PC-3 (cell line): ENCODE measurements at places on chromosomes 6 and 20. TPM values are rescaled to one million over a fixed set of nuclear protein-coding genes. Genes with fewer than 3 reads are reported as not detected.

Gene TCP11
- total RNA-seq: 1.3 and 1.7 TPM in 2 replicates

Gene LY6G5C
- 1.6 and 1.8 TPM in 2 replicates for total RNA-seq

Gene NNAT
- not detected in 2 replicates for total RNA-seq

Gene PRKN
- not detected in 2 replicates for total RNA-seq

Gene TP53TG5
- not detected in 2 replicates for total RNA-seq

Gene ROS1
- total RNA-seq: 0.07 and 0.17 TPM in 2 replicates

GRCh38 chr6:111524735-111525134 lies 41.7 kb upstream of the REV3L start:
- H3K4me1 ChIP-seq: no peaks in the 10 kb centered on the region
- H3K36me3 ChIP-seq: no peaks in the 10 kb centered on the region
- no peaks in the 10 kb centered on the region for H3K27me3 ChIP-seq
- no peak overlapping the region for H3K4me3 ChIP-seq
- no peak for DNase-seq

- peaks cover 11% of the 10 kb centered on the region for H3K4me1 ChIP-seq
- H3K4me3 ChIP-seq: no peak overlapping the region
- DNase-seq: no peak
- H3K27me3 ChIP-seq: no peaks in the 10 kb centered on the region
- H3K36me3 ChIP-seq: no peaks in the 10 kb centered on the region
These were observed 268.0 kb downstream of the HACE1 start for GRCh38 chr6:104591573-104592334.

- no peaks in the 10 kb centered on the region for H3K4me1 ChIP-seq
- no peak overlapping the region for H3K4me3 ChIP-seq
- no peak overlapping the region for H3K27ac ChIP-seq
- H3K36me3 ChIP-seq: no peaks in the 10 kb centered on the region
- H3K27me3 ChIP-seq: no peaks in the 10 kb centered on the region
- DNase-seq: no peak
These were observed 129.9 kb downstream of the JARID2 start for GRCh38 chr6:15375638-15376290.

GRCh38 chr6:132816660-132817059 lies 2.3 kb downstream of the RPS12 start:
- H3K4me3 ChIP-seq: peak overlapping the region; percentile 92
- DNase-seq: no peak
- peaks cover 47% of the 10 kb centered on the region for H3K36me3 ChIP-seq
- H3K4me1 ChIP-seq: peaks cover 21% of the 10 kb centered on the region
- H3K27me3 ChIP-seq: no peaks in the 10 kb centered on the region
- H3K27ac ChIP-seq: no peak overlapping the region

- no peaks in the 10 kb centered on the region for H3K36me3 ChIP-seq
- H3K4me1 ChIP-seq: no peaks in the 10 kb centered on the region
- no peaks in the 10 kb centered on the region for H3K27me3 ChIP-seq
- H3K27ac ChIP-seq: no peak overlapping the region
- peak overlapping the region; percentile 61 for H3K4me3 ChIP-seq
- peak; percentile 2 for DNase-seq
These were observed 401.9 kb downstream of the THBS2 start for GRCh38 chr6:168851460-168852375.

- peaks cover 22% of the 10 kb centered on the region for H3K36me3 ChIP-seq
- no peak for DNase-seq
- no peaks in the 10 kb centered on the region for H3K27me3 ChIP-seq
- no peak overlapping the region for H3K4me3 ChIP-seq
- H3K27ac ChIP-seq: no peak overlapping the region
- no peaks in the 10 kb centered on the region for H3K4me1 ChIP-seq
These were observed 20.0 kb downstream of the SULF2 start for GRCh38 chr20:47765271-47765670.

DNA sequence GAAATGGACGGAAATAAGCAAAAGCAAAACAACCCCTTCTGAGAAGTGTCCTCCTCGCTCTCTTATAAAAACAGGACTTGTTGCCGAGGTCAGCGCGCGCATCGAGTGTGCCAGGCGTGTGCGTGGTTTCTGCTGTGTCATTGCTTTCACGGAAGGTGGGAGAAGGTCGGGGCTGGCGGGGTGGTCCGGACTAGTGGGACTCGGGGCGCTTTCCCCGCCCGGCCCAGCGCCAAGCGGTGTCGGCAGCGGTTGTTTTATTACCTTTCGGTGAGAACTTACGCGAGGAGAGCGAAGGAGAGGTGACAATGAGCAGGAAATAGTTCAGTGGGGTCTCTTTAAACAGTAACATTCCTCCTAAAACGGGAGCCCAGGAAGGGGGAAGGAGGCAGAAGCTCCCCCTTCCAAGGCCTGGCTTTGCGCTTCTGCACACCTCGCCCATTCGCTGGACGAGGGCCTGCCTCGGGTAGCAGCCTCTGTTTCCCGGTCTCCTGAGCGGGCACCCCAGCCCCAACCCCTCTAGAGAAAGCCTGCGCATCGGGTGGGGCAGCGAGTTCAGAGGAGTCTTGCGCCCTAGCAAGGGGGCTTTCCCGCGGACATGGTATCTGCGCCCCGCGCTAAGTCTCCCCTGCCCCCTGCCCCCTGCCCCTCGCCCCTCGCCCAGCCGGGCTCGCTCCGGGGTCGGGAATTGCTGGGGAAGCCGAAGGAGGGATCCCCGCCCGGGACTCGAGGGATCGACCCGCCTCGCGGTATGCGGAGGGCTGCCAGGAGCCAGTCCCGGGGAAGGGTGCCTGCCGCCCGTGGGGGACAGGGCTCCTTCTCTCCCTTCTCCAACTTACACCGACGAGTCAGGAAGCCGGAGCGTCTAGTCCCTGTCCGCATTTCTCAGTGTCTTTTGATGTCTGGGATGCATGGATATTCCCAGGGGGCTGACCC lies 1.2 kb upstream of the TBXT start:
- DNase-seq: no peak
- no peak overlapping the region for H3K27ac ChIP-seq
- no peaks in the 10 kb centered on the region for H3K4me1 ChIP-seq
- H3K4me3 ChIP-seq: no peak overlapping the region
- H3K36me3 ChIP-seq: no peaks in the 10 kb centered on the region

GRCh38 chr6:120805276-120805675 lies 529.0 kb downstream of the TBC1D32 start:
- peak overlapping the region; percentile 35; the same call in 1 of the 2 replicates for H3K4me3 ChIP-seq
- no peaks in the 10 kb centered on the region for H3K36me3 ChIP-seq
- H3K27me3 ChIP-seq: no peaks in the 10 kb centered on the region

GRCh38 chr20:3755814-3756480 lies 11.6 kb downstream of the ADISSP start:
- DNase-seq: no peak
- no peaks in the 10 kb centered on the region for H3K4me1 ChIP-seq
- no peaks in the 10 kb centered on the region for H3K27me3 ChIP-seq
- peaks cover 18% of the 10 kb centered on the region for H3K36me3 ChIP-seq
- H3K4me3 ChIP-seq: no peak overlapping the region

DNA sequence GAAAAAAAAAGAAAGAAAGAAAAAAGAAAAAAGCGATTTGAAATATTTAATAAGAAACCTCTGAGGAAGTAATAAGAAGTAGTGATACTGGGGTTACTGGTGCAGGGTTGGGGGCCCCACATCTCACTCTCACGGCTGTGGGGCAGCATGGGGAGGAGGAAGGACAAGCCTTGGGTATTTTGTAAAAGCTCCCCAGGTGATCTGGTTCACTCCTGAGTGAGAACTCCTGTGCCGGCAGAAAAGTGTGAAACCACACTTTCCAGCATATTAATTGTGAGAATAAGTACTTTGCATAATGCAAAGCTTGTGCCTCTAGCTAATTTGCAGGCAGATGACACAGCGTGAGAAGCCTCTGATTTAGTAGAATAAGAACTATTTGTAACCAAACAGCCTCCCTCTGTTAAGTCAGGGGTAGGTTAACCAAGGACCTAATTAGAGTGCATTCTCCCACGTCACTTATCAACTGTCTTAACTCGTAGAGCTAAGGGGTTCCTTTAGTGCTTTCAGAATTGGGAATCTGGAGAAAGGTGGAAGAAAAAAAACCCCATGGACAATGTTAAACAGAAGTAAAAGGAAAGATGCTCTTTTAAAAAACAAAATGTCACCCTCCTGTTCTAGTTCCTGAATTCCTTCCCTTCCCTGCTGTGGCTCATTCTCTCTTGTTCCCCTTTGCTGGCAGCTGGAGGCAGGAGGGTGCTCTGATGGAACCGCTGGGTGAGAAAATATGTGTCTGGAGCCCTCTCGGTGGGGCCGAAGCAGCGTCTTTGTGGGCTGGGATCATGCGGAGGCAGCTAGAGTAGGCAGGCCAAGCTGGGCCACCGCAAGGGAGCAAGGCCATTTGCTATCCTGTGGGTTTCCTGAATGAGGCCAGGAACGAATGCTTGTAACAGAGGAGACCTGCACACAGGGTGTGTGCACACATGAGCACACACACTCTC lies 108.7 kb downstream of the FYN start:
- no peaks in the 10 kb centered on the region for H3K4me1 ChIP-seq
- H3K36me3 ChIP-seq: no peaks in the 10 kb centered on the region
- H3K4me3 ChIP-seq: no peak overlapping the region
- H3K27me3 ChIP-seq: no peaks in the 10 kb centered on the region

DNA sequence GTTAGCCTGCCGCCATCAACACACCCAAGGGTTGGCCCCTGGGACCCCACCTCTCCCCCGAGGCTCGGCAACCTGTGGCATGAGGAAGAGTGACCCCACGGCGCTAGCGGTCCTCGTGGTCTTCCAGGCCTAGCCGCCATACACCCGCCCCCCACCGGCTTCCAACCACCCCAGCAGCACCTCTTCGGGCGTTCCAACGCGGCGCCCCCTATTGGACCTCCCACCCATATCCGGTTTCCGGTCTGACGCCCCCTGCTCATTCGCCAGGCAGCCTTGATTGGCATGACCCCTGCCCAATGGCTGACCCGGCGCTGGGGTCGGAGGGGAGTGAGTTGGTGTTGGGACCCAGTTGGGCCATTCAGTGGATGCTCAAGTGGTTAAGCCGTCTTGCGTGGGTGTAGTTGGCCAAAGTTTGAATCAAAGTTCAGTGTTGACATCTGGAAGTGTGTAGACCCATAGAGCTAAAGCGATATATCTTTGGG lies at the start of gene GNAS-AS1:
Gene GNAS-AS1, minus strand, starts transcription at position 210 of the 482 bp plus-strand sequence.
- DNase-seq: no peak
- peaks cover 37% of the 10 kb centered on the region for H3K27me3 ChIP-seq
- no peak within 1 kb of the TSS for H3K27ac ChIP-seq
- H3K4me1 ChIP-seq: no peaks in the 10 kb centered on the region
- no peaks in the 10 kb centered on the region for H3K36me3 ChIP-seq
- no peak within 1 kb of the TSS for H3K4me3 ChIP-seq

DNA sequence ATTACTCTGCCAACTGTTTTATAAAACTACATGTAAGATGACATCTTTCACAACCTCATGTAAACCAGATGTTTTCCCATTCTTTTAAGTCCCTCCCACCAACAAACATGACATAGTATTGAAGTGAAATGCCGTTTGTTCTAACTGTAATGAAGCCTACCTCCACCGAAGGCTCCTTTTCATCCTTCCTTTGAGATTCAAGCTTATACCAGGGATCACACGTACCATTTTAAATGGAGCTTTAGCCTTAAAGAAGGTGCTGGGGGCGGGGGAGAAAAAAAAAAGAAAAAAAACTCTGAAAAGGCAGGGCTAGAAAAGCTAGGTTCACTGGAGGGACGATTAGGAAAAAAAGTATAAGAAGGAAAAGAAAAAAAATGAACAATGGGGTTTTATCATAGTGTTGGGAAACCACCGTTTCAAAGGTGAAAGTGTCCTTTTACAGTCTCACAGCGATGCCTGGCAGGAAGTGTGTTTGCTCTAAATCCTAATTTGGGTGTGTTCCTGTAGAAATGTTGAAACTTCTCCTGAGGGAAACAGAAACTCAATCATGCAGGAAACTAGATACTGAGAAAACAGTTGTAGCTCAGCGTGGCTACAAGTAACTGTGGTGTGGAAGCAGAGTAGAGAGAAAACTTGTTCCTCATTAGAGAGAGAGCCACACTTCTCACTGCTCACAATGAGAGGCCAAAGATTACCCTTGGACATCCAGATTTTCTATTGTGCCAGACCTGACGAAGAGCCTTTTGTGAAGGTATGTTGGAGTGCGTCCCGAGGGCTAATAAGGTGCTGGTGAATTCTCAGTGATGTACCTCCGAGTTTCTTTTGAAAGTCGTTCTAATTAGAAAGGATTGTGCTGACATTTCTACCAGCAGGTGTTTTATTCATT lies 37.6 kb upstream of the HINT3 start:
- peak overlapping the region; percentile 68 for H3K4me3 ChIP-seq
- peak overlapping the region; percentile 90 for H3K27ac ChIP-seq
- H3K36me3 ChIP-seq: peaks cover 2% of the 10 kb centered on the region; the same call in 1 of the 2 replicates
- no peaks in the 10 kb centered on the region for H3K27me3 ChIP-seq
- peak; percentile 79 for DNase-seq
- H3K4me1 ChIP-seq: peaks cover 54% of the 10 kb centered on the region

DNA sequence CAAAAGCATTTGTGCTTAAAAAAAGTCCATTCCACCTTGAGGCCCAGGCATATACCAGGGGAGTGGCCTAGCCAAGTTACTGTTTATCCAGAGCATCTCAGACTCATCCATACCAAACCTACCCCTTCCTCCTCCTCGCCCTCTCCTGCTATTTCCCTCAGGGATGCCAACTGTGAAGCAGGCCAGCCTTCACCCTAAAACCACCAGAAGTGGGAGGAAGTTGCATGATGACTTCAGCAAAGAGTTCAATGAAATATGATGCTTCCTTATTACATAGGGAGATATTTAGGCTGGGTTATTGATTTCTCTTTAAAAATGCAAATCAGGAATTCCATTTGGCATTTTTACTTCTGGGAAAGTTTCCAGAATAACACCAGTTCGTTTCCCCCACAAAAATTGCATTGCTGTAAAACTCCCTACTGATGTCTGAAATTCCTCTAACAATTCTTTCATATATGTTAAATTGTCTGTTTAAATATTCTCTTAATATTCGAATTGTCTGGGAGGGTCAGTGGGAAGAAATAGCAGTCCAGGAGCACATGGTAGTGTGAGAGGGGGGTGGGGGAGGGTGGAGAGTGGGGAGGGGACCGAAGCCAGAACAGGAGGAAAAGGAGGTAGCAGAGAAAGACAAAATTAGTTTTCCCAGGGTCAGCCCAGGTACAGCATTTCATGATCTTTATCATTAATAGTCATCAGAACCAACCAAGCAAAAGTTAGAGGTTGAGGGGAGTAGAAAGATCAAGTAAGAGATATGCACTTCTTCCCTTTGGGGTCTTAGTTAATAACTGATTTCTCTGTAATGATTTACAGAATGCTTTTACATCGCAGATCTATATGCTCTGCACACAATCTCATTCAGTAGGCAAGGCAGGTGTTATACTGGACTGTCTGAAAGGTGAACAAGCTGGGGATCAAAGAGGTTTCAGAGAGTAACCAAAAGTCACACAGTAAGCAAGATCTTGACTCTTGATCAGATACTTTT lies 1.7 kb upstream of the TCP11 start:
- no peaks in the 10 kb centered on the region for H3K27me3 ChIP-seq
- H3K36me3 ChIP-seq: no peaks in the 10 kb centered on the region
- no peak overlapping the region for H3K4me3 ChIP-seq
- H3K4me1 ChIP-seq: peaks cover 33% of the 10 kb centered on the region
- no peak overlapping the region for H3K27ac ChIP-seq

GRCh38 chr6:166424431-166424830 lies 41.7 kb upstream of the MPC1 start:
- no peak overlapping the region for H3K27ac ChIP-seq
- H3K4me1 ChIP-seq: peaks cover 10% of the 10 kb centered on the region; the same call in 1 of the 2 replicates
- no peaks in the 10 kb centered on the region for H3K36me3 ChIP-seq
- DNase-seq: no peak
